ENCODE measurements at places on chromosomes 2 and 18. TPM values are rescaled to one million over a fixed set of nuclear protein-coding genes. Genes with fewer than 3 reads are reported as not detected.

DNA sequence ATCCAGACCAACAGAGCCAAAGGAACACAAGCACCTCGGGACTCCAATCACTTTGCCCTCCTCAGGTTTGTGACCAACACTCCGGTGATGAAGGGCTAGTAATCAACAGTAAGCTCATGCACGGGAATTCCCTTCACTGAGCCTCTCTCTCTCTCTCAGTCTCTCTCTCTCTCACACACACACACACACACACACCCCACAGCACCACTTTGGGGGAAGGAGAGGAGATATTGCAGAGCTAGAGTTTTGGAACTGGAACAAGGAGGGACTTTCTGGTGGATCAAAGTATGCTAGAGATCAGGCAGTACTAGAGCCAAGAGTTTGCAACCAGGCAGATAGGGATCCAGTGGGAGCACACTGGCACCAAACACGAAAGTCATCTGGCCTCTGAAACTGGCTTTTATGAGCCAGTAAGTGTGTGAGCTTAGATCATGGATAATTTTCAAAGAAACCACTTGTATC lies 98.7 kb downstream of the ANKRD44 start:
- DNase-seq: no peak

Gene PLEKHH2
- 2.5 TPM for polyA plus RNA-seq

- DNase-seq: peak; percentile 24
Observed at GRCh38 chr2:40448476-40449079, 3.3 kb downstream of the SLC8A1 start.

Gene MC5R
- polyA plus RNA-seq: not detected

- DNase-seq: peak; percentile 34
Observed at GRCh38 chr2:15986068-15986560, 45.8 kb downstream of the MYCN start.

Gene DPP10
- 0.08 TPM for polyA plus RNA-seq

All from lung (tissue), 17 donors.